ENCODE measurements at places on chromosomes 13 and 19.

- no peak for DNase-seq
Observed at GRCh38 chr13:46372071-46372470, 15.0 kb downstream of the RUBCNL start.

DNA sequence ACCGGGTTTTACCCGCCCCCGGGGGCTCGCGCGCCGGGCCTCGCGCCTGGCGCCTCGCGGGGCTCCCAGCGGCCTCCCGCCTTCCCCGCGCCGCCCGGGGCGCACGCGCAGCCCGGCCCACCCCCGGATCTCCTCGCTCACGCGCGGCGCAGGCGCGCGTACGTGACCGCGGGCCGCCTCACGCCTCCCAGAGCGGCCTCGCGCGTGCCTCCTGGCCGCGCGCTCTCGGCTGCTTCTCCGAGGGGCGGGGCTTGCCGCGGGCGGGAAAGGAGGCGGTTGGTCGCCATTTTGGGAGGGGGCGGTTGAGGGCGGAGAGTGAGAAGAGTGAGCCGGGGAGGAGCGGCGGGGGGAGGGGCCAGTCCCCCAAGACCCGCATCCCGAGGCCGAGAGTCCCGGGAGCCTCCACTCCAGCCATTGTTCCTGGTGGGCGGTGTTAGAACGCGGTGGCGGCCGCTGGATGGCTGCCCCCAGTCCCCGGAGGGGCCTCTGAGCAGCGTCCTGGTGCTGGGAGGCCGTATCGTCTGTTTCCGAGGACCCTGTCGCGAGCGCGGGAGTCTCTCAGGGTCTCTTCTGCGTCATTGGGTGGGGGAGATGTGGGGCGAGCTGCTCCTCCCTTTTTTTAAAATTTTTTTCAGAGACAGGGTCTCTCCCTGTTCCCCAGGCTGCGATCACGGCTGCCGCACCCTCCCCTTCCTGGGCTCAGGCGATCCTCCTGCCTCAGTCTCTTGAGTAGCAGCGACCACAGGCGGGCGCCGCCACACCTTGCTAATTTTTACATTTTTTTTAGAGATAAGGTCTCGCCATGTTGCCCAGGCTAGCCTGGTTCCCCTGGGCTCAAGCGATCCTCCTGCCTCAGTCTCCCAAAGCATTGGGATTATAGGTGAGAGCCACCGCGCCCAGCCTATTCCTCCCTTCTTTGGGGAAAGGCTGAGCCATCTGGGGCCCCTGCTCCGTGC, at the start of gene ZNF541:
Gene ZNF541 (minus strand): TSS at position 78 of the 956 bp plus-strand sequence. CDS start 17,292 bp downstream, outside the sequence.
- peak; percentile 83 for DNase-seq

DNA sequence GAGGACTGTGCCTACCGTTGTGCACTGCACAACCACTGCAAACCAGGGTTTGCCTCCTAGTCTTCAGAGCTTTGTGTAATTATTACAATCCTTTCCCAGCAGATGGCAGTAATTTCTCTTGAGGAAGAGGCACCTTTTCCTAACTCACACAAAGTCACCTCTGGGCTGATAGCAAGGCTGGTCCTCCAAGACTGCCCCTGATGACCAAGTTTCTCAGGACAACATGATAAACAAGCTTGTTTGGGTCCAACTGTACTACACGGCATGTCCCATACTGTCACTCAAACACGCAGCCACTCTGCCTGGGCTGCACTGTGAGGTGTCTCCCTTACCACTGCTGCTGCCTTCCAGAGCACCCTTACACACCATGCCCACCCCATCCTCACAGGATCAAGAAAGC, 39.3 kb downstream of the RFXAP start:
- no peak for DNase-seq

DNA sequence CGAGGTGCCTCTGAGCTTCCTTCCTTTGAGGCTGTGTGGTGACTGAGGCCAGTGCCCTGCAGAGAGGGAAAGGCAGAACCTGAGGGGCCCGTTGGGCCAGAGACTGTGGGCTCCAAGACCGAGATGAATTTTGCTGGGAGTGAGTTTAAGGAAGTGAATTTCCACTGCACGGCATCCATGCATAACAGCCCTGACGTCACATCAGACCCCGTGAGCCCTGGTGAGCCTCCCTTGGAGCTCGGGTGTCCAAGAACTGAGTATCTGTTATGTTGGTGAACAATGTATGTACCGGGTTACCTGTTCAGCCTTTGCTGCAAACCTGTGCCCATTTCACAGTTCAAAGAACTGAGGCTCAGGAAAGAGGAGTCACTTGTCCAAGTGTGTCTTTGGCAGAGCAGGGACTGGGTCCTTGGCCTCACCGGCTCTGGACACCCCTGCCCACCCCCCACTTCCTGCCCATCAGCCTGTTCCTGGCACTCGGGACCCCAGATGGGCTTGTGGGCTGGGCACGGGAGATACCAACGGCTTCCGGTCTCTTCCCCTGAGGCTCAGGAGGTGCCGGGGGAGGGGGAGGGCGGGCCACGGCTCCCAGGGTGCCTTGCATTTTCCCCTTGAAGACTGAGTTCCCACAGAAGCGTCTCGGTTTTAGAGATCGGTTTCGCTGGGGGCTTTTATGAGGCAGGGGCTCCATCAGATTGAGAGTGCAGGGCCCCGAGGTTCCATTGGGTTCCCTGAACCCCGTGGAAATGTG, 33.7 kb downstream of the NFILZ start:
- DNase-seq = peak; percentile 52

- no peak for DNase-seq
Observed at GRCh38 chr13:40983725-40984667, 35.1 kb downstream of the ELF1 start.

DNA sequence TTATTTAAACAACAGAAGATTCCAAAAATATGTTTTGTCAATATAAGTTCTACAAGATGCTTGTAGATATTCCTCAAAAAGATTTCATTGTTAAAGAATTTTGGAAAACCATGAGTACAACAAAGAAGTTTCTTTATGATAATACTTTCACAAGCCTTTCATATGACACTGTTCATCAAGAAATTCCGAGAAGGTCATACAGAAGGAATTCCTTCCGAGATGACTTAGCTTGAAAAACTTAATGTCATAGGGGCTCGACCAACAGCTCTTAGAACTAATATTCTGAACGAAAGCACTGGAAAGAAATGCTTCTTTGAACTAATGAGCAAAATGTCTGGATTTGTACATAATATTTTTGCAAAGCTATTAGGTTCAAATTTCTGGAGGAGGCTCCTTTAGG, 403.4 kb downstream of the KLF5 start:
- DNase-seq = no peak

Data from stimulated activated CD4-positive, alpha-beta T cell treated with anti-CD3 and anti-CD28 coated beads, Interleukin-2, amount 100 ng/mL, for 24 hours (primary cell).